Osteoblast (primary cell): ENCODE measurements at places on chromosomes 5 and 9. TPM values are rescaled to one million over a fixed set of nuclear protein-coding genes. Genes with fewer than 3 reads are reported as not detected.

GRCh38 chr5:87829217-87829551 lies 416.5 kb upstream of the CCNH start:
- H3K4me3 ChIP-seq, result no peak overlapping the region
- no peaks in the 10 kb centered on the region for H3K36me3 ChIP-seq
- no peaks in the 10 kb centered on the region for H3K4me1 ChIP-seq
- no peaks in the 10 kb centered on the region for H3K27me3 ChIP-seq

DNA sequence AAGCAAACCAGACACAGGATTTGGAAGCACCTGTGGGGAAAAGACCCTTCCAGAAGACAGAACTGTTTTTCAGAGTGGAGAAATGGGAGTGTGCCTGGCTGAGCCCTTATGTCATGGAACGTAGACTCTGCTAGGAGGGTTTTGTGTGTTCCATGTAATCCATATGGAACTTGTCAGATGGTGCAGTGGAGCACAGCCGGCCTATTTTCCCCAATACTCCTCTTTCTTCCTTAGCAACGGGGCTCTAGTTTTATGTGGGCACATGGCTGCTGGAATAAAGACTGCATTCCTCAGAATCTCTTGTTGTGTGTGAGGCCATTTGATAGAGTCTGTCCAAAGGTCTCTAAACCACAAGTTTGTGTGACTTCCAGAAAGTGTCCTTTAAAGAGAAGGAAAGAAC lies 284.0 kb downstream of the DRD1 start:
- no peak for DNase-seq
- no peaks in the 10 kb centered on the region for H3K27me3 ChIP-seq
- no peak overlapping the region for H3K4me3 ChIP-seq
- no peaks in the 10 kb centered on the region for H3K36me3 ChIP-seq

- no peaks in the 10 kb centered on the region for H3K36me3 ChIP-seq
- no peak overlapping the region for H3K27ac ChIP-seq
- no peak for DNase-seq
- no peak overlapping the region for H3K4me3 ChIP-seq
- no peaks in the 10 kb centered on the region for H3K27me3 ChIP-seq
Measured at GRCh38 chr9:2012347-2012746, 2.8 kb upstream of the SMARCA2 start.

DNA sequence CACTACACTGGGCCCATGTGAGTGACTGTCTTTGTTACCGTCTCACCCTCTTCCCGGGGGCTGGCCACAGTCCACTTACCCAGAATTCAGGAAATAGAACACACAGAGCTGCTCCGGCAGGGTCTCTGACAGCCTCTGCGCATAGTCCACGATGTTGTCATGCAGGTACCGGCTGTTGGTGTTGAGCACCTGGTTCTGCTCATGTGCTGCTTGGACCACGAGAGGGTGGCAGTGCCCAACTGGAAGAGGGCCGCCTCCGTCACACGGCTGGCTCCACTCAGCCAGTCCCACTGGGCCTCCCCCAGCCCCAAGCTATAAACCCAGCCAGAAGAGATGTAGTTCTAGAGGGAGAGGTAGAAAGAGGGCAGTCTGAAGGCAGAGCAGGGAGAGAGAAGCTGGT lies 2.7 kb downstream of the PHYKPL start:
- peaks cover 29% of the 10 kb centered on the region for H3K36me3 ChIP-seq
- H3K27me3 ChIP-seq, result no peaks in the 10 kb centered on the region
- H3K27ac ChIP-seq, result no peak overlapping the region

- peak overlapping the region; percentile 26 for H3K27ac ChIP-seq
- no peaks in the 10 kb centered on the region for H3K4me1 ChIP-seq
- H3K4me3 ChIP-seq, result no peak overlapping the region
- no peaks in the 10 kb centered on the region for H3K36me3 ChIP-seq
Measured at GRCh38 chr5:172749881-172750633, 20.9 kb downstream of the DUSP1 start.

GRCh38 chr5:32172923-32173266 lies 1.2 kb downstream of the GOLPH3 start:
- peaks cover 25% of the 10 kb centered on the region for H3K4me1 ChIP-seq
- no peaks in the 10 kb centered on the region for H3K27me3 ChIP-seq
- H3K36me3 ChIP-seq, result peaks cover 36% of the 10 kb centered on the region
- DNase-seq, result no peak

DNA sequence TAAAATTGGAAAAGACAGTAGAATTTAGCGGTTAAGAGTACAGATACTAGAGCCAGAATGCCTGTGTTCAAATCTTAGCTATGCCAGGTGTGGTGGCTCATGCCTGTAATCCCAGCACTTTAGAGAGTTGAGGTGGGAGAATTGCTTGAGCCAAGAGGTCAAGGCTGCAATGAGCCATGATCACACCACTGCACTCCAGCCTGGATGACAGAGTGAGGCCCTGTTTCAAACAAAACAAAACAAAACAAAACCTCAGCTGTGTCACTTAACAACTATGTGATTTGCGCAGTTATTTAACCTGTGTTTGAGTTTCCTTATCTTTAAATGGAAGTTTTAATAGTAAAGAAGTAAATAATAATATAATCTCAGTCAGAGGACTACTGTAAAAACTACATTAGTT lies 68.3 kb downstream of the TBCA start:
- H3K4me1 ChIP-seq, result no peaks in the 10 kb centered on the region
- H3K27ac ChIP-seq, result no peak overlapping the region
- peaks cover 43% of the 10 kb centered on the region for H3K36me3 ChIP-seq
- H3K4me3 ChIP-seq, result no peak overlapping the region
- no peaks in the 10 kb centered on the region for H3K27me3 ChIP-seq

DNA sequence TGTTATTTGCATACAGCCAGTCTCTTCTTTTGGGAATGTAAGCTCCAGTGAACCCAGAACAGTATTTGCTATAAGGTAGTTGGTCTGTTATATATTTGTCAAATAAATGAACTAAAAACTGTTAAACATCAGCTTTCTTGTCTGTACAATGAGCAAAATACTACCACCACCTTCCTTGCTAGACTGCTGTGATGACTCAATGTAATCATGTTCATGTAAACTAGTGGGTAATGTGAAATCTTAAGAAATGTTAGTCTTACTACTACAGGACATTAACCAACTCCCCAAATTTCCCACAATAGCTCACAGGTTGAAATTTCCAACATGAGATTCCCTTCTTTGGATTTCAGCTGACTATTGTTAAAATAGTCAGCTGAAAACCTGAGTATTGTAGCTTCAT lies 176.1 kb downstream of the TRPM3 start:
- H3K4me3 ChIP-seq, result no peak overlapping the region
- H3K27me3 ChIP-seq, result no peaks in the 10 kb centered on the region
- no peak overlapping the region for H3K27ac ChIP-seq

- peaks cover 4% of the 10 kb centered on the region for H3K4me1 ChIP-seq
- H3K27ac ChIP-seq, result no peak overlapping the region
- DNase-seq, result peak; percentile 15
- H3K4me3 ChIP-seq, result no peak overlapping the region
- H3K27me3 ChIP-seq, result no peaks in the 10 kb centered on the region
Measured at GRCh38 chr5:147177125-147177840, 57.5 kb upstream of the STK32A start.

- no peak for DNase-seq
- H3K27ac ChIP-seq, result no peak overlapping the region
- no peak overlapping the region for H3K4me3 ChIP-seq
- peaks cover 28% of the 10 kb centered on the region for H3K4me1 ChIP-seq
Measured at GRCh38 chr9:19998153-19998552, 209.3 kb upstream of the SLC24A2 start.

- H3K27me3 ChIP-seq, result no peaks in the 10 kb centered on the region
- H3K4me3 ChIP-seq, result no peak overlapping the region
- H3K36me3 ChIP-seq, result no peaks in the 10 kb centered on the region
- H3K27ac ChIP-seq, result no peak overlapping the region
- no peak for DNase-seq
- no peaks in the 10 kb centered on the region for H3K4me1 ChIP-seq
Measured at GRCh38 chr9:83715221-83715620, 7.5 kb upstream of the UBQLN1 start.

DNA sequence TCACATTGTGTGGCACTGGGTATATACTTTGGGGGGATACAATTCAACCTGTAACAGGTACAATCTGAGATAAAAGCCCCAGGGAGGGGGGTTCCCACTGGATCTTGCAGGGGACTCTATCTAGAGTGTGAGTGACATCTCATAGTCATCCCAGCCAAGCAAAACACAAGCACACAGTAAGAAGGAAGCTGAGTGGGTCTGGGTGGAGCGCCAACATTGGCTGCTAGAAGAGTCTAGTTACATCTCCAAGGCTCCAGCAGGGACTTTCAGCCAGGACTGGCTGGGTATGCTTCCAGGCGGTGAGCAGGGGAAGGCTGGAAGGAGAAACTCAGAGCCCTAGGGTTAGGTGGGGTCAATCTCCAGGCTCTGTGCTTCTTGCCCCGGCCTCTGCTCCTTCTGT lies 53.0 kb downstream of the IL31RA start:
- no peaks in the 10 kb centered on the region for H3K27me3 ChIP-seq
- peaks cover 27% of the 10 kb centered on the region for H3K4me1 ChIP-seq
- DNase-seq, result peak; percentile 71
- H3K4me3 ChIP-seq, result no peak overlapping the region
- H3K36me3 ChIP-seq, result no peaks in the 10 kb centered on the region
- H3K27ac ChIP-seq, result no peak overlapping the region

GRCh38 chr9:125497478-125497877 lies 209.5 kb downstream of the MAPKAP1 start:
- no peak overlapping the region for H3K27ac ChIP-seq
- no peak for DNase-seq
- H3K27me3 ChIP-seq, result no peaks in the 10 kb centered on the region
- peaks cover 19% of the 10 kb centered on the region for H3K4me1 ChIP-seq
- no peak overlapping the region for H3K4me3 ChIP-seq

- no peak overlapping the region for H3K27ac ChIP-seq
- H3K36me3 ChIP-seq, result no peaks in the 10 kb centered on the region
- no peak for DNase-seq
- no peaks in the 10 kb centered on the region for H3K27me3 ChIP-seq
Measured at GRCh38 chr5:8098081-8098480, 229.1 kb downstream of the MTRR start.

DNA sequence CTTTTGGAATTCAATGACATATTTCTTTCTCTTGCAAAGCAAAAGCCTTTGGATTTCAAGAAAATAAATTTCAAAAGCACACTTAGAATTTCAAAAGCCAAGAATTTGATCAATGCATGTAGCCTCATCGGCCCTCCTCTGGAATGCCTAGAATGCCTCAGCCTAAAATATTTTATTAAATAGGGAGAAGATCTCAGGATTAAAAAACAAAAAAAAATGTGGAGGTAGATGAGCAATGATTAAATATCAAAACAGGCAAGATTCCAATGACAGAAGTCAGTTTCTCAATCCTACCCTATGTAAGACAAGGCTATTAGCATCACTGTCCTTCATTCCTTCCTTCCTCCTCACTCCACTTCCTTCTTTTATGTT lies 169.0 kb downstream of the CDH6 start:
- peaks cover 69% of the 10 kb centered on the region for H3K4me1 ChIP-seq
- no peaks in the 10 kb centered on the region for H3K36me3 ChIP-seq
- no peak for DNase-seq
- H3K27me3 ChIP-seq, result no peaks in the 10 kb centered on the region
- no peak overlapping the region for H3K4me3 ChIP-seq

GRCh38 chr5:55903121-55903701 lies 52.1 kb downstream of the IL31RA start:
- peaks cover 30% of the 10 kb centered on the region for H3K4me1 ChIP-seq
- H3K27me3 ChIP-seq, result no peaks in the 10 kb centered on the region
- peak; percentile 53 for DNase-seq
- no peak overlapping the region for H3K4me3 ChIP-seq
- H3K27ac ChIP-seq, result no peak overlapping the region

- no peak overlapping the region for H3K27ac ChIP-seq
- no peak overlapping the region for H3K4me3 ChIP-seq
- H3K27me3 ChIP-seq, result no peaks in the 10 kb centered on the region
- DNase-seq, result no peak
- H3K36me3 ChIP-seq, result no peaks in the 10 kb centered on the region
- peaks cover 21% of the 10 kb centered on the region for H3K4me1 ChIP-seq
Measured at GRCh38 chr5:125276096-125276495, 529.7 kb upstream of the ZNF608 start.

GRCh38 chr9:136187683-136188586 lies 17.0 kb downstream of the LHX3 start:
- H3K4me1 ChIP-seq, result no peaks in the 10 kb centered on the region
- no peak overlapping the region for H3K27ac ChIP-seq
- no peaks in the 10 kb centered on the region for H3K36me3 ChIP-seq
- H3K4me3 ChIP-seq, result no peak overlapping the region
- DNase-seq, result no peak

DNA sequence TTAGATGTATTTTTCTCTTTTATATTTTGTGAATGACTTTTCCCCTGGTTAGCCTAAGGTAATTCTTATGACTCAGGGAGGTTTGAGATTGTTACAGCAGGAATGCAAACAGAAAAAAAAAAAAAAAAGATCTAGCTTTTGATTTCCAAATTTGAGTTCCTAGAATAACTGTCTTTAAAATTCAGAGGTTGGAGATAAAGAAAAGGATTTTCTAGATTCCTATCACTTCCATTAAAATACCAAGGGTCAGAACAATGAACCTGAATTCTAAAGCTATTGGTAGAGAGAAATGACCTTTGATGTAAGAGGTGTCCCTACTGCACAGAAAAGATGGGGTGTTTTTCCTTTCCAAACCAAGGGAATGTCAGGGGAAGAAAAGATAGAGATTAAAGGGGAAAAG lies 262.5 kb downstream of the DOCK8 start:
- no peak overlapping the region for H3K27ac ChIP-seq
- DNase-seq, result no peak
- no peak overlapping the region for H3K4me3 ChIP-seq
- no peaks in the 10 kb centered on the region for H3K4me1 ChIP-seq

GRCh38 chr9:122426723-122427122 lies 51.0 kb downstream of the OR1J1 start:
- H3K36me3 ChIP-seq, result no peaks in the 10 kb centered on the region
- DNase-seq, result no peak
- no peaks in the 10 kb centered on the region for H3K4me1 ChIP-seq
- no peaks in the 10 kb centered on the region for H3K27me3 ChIP-seq

DNA sequence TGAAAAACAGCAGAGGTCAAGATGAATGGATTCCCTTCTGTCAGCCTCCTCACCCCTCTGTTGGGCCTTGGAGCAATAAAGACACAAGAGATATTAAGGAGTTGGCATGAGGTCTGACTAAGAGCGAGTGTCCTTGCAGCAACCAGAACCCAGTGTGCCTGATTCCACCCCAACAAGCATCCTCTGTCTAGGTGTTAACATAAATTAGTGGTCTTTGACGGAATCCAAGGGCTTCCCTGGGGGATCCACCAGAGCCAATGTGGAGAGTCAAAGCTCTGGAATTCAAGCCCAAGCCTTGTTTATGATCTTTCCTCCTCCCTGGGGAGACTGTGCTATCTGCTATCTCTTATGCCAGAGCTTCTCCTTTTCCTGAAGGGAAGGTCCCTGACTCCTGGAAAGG lies 128.1 kb upstream of the SMIM23 start:
- no peak overlapping the region for H3K27ac ChIP-seq
- H3K27me3 ChIP-seq, result peaks cover 2% of the 10 kb centered on the region
- DNase-seq, result no peak
- H3K36me3 ChIP-seq, result no peaks in the 10 kb centered on the region
- no peak overlapping the region for H3K4me3 ChIP-seq

Gene PCDHGA10
- 23.2 and 24.8 TPM in 2 replicates for total RNA-seq

Gene LHX3
- under 0.01 TPM in 1 of 2 replicates, not detected in the other for total RNA-seq

Gene PCDHGC4
- total RNA-seq, result 2.9 and 3.8 TPM in 2 replicates

Gene HCN1
- total RNA-seq, result not detected in 2 replicates

Gene PCDHB9
- 1.2 and 1.8 TPM in 2 replicates for total RNA-seq

Gene CLK4
- total RNA-seq, result 33.3 TPM in 2 replicates

Gene OR1Q1
- total RNA-seq, result under 0.01 TPM in 1 of 2 replicates, not detected in the other

Gene MTREX
- 63.6 and 73.8 TPM in 2 replicates for total RNA-seq

Gene CARTPT
- not detected in 2 replicates for total RNA-seq

Gene ATP10B
- total RNA-seq, result not detected in 2 replicates

Gene CCIN
- 1.2 and 2.2 TPM in 2 replicates for total RNA-seq

Gene IFNA2
- not detected in 2 replicates for total RNA-seq

Gene GPR151
- not detected in 2 replicates for total RNA-seq

Gene CYLC2
- not detected in 2 replicates for total RNA-seq

Gene ACTBL2
- not detected in 2 replicates for total RNA-seq

Gene OGN
- 0.36 and 0.88 TPM in 2 replicates for total RNA-seq

Gene ANKRD31
- total RNA-seq, result 0.29 and 0.36 TPM in 2 replicates

Gene PCDHB14
- total RNA-seq, result 2.7 and 2.9 TPM in 2 replicates

Gene RUSC2
- total RNA-seq, result 25.0 and 28.6 TPM in 2 replicates
